OCI-LY7 (cell line): ENCODE measurements at places on chromosomes 1 and 21. TPM values are rescaled to one million over a fixed set of nuclear protein-coding genes. Genes with fewer than 3 reads are reported as not detected.

The FCRL6 gene
- not detected in 2 replicates for total RNA-seq

The NPHS2 gene
- total RNA-seq = not detected in 2 replicates

The CSF3R gene
- not detected in 2 replicates for total RNA-seq

The VAMP4 gene
- 7.7 and 14.2 TPM in 2 replicates for total RNA-seq

The ERICH3 gene
- total RNA-seq = not detected in 2 replicates

The CFHR2 gene
- total RNA-seq = not detected in 2 replicates

The VAV3 gene
- 5.1 and 8.3 TPM in 2 replicates for total RNA-seq

The C1orf94 gene
- total RNA-seq = not detected in 2 replicates

The AKR7A3 gene
- total RNA-seq = 2.0 and 2.6 TPM in 2 replicates

The BCL2L15 gene
- total RNA-seq = 1.1 and 1.5 TPM in 2 replicates

The FMO3 gene
- total RNA-seq = not detected in 2 replicates

The ACOT11 gene
- 0.33 TPM in 1 of 2 replicates, not detected in the other for total RNA-seq

The TNFRSF1B gene
- not detected in 2 replicates for total RNA-seq

The RGS5 gene
- 1.2 and 1.6 TPM in 2 replicates for total RNA-seq

The LAMB3 gene
- 0.17 and 0.46 TPM in 2 replicates for total RNA-seq

The S100B gene
- not detected in 2 replicates for total RNA-seq

The KRTAP21-2 gene
- total RNA-seq = not detected in 2 replicates

The SNAPIN gene
- 31.1 and 33.7 TPM in 2 replicates for total RNA-seq

The TNNI3K gene
- not detected in 2 replicates for total RNA-seq

The RIPPLY3 gene
- not detected in 2 replicates for total RNA-seq

The C1orf210 gene
- not detected in 2 replicates for total RNA-seq

The GABRD gene
- not detected in 2 replicates for total RNA-seq

The TMEM82 gene
- not detected in 2 replicates for total RNA-seq
